ENCODE measurements at places on chromosomes 16 and 17. TPM values are rescaled to one million over a fixed set of nuclear protein-coding genes. Genes with fewer than 3 reads are reported as not detected.

- DNase-seq: peak; percentile 35
Observed at GRCh38 chr17:65261682-65262636, 124.8 kb downstream of the RGS9 start.

Gene LRRC36
- not detected for total RNA-seq

GRCh38 chr16:84521497-84521770 is 17.0 kb upstream of the MEAK7 start:
- no peak for DNase-seq

Gene ABCA10
- 0.11 TPM for total RNA-seq

DNA sequence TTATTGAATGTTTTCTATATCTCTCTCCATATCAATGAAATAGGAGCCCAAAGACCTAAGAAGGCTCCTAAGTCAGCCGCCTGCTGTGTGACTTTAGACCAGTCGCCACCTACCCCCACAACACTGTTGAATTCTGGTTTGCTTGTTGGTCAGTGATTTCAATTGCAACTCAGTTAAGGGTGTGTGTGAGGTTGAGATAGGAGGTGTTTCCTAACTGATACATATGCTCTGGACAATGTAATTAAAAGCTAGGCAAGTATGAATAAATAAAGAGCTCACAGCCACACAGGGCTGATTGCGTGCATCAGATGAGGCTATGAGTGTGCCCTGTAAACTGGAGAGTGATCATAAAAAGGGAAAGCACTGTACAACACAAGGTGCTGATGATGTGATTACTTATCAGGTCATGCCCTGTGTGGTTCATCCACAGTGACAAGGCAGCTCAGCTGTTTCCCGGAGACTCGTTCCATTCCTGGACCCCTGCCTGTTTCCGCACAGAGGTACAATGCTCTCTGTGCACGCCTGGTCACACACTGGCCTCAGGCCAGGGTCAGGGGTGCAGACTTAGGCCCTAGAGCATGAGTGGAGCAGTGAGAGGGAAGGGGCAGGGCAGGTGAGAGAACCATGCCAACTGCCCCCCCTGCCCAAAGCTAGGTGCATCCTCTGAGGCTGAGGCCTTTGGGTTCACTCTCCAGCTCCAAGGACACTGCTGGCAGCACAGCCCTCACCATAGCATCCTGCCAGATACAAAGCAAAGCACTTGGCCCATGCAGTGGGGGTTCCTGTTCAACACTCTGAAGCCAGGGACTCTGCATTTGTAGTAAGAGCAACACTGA is 3.3 kb upstream of the KRT35 start:
- DNase-seq: no peak

DNA sequence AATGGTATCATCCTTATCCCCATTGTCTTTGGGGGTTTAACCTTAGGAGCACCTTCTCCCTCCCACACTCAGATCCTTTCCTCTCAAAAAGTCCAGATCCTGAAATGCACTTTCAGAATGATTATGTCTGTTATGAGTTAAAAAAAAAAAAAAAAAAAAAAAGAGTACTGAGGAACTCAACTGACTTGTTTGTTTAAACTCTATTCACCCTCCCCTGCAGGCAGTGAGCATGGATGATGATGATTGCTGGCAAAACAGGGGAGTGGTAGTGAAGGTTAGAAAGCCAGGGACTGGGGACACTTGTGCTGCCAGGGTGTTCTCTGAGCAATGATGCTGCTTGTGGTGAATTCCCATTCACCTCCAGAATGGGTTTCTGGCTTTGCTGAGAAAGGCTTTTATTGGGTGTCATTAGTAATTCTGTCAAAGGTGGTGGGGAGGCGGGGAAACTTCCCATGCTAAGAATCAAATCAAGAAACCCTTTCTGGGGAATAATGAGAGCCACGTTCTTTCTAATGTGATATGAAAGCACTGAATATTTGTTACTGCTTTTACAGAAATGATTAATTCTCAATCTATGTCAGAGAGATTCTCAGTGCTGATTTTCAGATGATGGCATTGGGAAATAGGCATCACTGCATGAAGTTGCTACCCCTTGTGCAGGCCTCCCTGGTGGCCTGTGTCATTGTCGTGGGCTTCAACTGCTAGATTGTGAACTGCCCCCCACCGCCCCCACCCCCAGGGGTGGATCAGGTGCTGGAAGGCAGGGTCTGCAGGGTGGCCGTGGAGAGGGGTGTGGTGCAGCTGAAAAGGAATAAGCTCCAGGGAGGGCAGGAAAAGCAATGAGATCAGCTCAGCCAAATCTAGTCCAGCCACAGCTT is 14.1 kb downstream of the CCL4 start:
- no peak for DNase-seq

GRCh38 chr17:7644775-7645174 is 6.0 kb upstream of the ATP1B2 start:
- DNase-seq: no peak

Gene MAFG
- total RNA-seq: 13.3 TPM

DNA sequence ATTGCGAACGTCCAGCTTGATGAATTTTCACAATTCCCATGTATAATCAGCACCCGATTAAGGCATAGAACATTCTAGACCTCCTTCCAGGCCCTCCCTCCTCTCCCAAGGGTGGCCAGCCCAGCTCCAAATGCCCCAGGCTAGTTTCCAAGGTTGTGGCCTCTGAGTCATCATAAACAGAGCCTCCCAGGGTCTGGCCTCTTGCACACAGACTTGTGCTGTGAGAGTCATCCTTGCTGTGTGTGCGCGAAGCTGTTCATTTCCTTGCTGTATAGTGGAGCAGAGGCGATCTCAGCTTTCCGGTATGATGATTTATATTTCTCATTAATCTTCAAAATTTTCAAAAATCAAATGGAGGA is 20.5 kb upstream of the JPH3 start:
- DNase-seq: peak; percentile 40

Gene HBA2
- total RNA-seq: not detected

DNA sequence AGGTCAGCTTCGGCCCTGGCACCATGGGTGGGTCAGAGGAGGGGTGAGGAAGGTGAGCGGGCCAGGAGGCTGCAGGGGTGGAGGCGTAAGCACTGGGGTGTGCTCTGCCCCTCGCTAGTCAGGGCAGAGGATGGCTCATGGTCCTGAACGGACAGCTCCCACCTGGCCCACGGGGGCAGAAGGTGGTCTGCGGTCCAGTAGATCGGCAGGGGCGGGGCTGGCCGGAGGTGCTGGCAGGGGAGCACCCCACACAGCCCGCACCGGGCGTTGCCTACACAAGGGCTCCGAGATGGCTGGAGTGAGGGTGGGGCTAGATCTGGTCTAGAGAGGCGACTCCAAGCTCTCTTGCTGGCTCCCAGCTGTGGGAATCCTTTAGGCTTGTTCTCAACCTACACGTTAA is 8.2 kb downstream of the NPTX1 start:
- no peak for DNase-seq

- DNase-seq: no peak
Observed at GRCh38 chr17:2459917-2460271, 51.8 kb downstream of the METTL16 start.

Gene IGF2BP1
- total RNA-seq: 0.03 TPM

GRCh38 chr17:31274252-31274651 is 22.8 kb downstream of the OMG start:
- peak; percentile 78 for DNase-seq

DNA sequence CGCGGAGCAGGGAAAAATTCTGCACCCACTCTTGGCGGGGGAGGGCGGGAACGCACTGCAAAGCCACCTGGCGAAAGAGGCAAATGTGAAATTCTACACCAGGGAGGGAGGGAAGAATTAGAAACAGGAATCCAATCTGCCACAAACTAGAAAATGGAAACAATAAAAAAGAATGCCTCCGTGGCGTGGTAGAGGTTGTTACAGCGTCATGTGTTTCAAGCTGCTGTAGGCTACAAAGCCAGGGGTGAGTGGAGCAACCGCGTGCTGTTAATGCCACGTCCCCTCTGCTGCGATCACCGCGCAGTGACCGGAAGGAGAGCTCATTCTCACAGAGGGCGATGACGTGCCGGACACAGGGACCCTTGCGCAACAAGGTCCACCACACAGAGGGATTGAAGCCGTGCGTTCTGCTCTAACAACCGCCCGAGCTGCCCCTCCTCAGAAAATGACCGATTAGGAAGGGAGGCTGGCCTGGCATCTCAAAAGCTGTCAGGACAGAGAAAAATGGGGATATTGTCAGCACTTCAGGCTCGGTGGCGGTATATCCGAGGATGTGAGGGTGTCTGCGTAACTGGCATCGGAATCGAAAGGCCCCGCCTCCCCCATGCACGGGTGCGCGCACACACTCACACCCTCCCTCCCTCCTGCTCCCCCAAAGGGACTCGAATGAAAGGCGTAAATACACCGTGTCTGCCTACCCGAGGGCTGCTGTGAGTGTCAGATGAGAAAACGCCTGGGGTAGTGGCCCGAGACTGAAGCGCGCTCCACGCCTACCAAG is 70.8 kb upstream of the TNRC6C start:
- no peak for DNase-seq

DNA sequence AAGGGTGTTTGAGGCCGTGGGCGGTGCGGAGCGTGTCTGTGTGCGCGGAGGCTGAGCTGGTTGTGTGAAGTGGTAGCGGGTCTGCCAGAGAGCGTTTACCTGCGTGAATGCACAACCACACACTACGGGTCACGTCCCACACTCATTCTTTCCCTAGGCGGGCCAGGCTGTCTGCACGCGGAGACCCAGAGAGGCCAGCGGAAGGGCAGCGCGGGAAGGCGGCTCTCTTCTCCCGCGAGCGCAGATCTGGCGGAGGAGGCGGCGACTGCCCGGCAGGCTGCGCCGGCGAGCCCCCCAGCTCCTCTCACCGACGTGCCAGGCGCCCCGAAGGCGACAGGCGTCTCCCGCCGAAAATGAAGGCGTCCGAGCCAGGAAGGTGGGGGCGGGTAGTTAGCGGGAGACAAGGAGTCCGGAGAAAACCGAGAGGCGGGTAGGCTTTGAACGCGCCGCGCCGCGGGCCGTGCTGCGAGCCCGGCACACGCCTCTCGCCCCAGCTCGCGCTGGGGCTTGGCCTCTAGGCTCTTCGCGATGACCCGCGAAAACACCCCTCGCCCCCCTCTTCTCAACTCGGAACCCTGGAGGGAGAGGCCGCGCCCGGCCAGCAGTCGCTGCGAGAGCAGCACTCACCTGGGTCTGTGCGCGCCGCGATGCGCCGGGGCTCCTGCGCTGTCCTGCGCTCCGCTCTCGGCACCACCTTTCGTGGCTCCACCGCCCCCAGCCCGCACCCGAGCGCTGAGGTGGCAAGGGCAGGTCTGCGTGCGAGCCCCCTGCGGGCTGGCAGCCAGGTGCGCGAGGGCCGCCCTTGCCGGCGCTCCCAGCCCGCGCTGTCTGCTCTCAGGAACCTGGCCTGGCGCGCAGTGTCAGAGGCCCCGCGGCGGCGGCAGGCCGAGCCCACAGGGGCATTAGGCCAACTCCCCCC is 2.0 kb upstream of the FOXF1 start:
- DNase-seq: no peak

Gene TMC6
- total RNA-seq: 23.7 TPM

DNA sequence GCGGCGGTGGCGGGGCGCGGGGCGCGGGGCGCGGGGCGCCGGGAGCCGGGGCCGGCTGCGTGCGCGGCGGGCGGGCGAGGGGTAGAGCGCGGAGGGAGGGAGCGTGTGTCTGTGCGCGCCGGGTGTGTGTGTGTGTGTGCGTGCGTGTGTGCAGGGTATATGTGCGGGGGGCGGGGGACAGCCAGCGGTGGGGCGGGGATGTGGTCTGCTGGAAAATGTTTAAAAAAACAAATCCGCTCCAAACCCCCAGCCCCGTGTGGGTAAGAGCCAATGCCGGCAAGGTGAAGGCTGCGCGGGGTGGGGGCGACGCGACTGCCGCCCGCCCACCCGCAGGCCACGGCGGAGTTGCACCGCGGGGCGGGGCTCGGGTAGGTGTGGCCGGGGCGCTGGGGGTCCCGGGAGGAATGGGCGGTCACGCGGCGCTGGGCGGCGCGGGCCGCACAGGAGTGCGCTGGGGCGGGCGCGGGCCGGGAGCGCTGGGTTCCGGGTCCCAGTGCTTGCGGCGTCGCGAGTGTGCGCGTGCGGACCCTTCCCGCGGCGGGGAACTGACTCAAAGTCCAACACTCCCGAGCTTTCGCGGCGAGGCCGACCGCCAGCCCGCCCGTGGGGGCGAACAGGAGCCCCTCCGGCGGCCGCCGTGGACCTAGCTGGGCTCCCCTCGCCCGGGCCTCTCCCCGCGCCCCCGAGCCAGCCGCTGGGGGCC is at the start of gene CYGB:
TSS of gene CYGB (minus strand) at position 132 of the 703 bp plus-strand sequence. CDS start 167 bp downstream, outside the sequence.
- DNase-seq: no peak

Gene MGAT5B
- 0.65 TPM for total RNA-seq

DNA sequence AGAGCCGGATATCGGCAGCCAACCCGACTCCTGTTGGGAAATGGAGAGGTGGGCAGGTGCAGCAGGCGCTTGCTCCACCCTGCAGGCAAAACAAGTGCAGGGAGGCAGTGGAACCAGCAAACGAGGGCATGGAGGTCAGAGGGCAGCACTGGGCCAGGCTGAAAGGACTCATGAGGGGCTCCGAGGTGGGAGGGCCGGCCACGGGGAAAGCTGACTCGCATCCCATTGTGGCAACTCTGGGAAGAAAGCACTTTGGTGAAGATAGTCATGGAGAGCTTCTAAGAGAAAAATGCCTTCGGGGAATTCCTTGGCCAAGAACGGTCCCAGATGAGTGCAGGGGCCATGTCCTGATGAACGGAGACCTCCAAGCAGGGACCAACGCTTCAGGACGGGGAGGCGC is 4.4 kb downstream of the CYBC1 start:
- DNase-seq: no peak

- no peak for DNase-seq
Observed at GRCh38 chr16:57814896-57815295, 12.6 kb upstream of the KIFC3 start.

Gene HASPIN
- 15.9 TPM for total RNA-seq

Gene SBK1
- total RNA-seq: 0.14 TPM

GRCh38 chr17:82882715-82883418 is 43.0 kb upstream of the ZNF750 start:
- no peak for DNase-seq

Data from foreskin keratinocyte (primary cell).